ENCODE measurements at places on chromosomes 2 and 18.
A peak's percentile ranks its signal among the peaks of the same experiment; 100 is the strongest.

DNA sequence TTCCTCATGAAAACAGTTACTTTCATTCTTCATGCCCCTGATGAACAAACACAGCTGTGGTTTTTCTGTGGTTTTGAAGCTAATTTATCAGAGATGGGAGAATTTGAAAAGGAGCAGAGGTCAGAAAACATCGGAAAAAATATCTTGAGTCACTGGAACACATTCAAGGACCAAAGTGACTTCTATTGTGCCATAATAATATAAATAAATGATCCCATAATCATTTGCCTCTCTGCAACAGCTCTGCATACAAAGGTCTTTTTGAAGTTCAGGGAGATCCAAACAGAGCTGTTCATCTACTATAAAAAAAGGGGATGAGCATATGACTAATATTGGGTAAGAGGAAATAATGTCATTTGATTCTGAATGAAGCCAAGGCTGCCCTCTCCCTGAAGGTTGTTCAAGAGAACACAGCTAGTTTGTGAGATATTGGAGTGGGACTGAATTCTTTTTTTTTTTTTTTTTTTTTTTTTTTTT lies 201.3 kb upstream of the GALNT5 start:
- DNase-seq, result peak; percentile 10

DNA sequence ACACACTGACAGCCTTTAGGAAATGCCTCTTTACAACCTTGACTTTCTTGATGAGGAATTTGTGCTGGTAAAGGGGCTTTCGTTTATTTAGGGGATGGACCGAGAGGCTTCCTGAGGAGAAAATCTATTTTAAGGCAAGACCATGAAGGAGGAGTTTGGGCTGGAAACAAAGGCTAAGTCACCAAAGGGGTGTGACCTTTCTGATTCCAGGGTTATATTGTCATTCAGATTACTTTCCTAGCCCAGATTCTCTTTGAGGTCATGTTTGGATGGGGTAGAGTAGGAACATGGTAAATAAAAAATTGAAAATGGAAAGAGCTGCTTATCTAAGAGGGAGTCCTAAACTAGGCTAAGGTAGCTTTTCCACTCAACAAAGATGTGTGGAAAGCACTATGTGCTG lies 77.1 kb upstream of the UGP2 start:
- no peak for DNase-seq

- no peak for DNase-seq
These were observed 9.8 kb upstream of the ME2 start for GRCh38 chr18:50869150-50869549.

DNA sequence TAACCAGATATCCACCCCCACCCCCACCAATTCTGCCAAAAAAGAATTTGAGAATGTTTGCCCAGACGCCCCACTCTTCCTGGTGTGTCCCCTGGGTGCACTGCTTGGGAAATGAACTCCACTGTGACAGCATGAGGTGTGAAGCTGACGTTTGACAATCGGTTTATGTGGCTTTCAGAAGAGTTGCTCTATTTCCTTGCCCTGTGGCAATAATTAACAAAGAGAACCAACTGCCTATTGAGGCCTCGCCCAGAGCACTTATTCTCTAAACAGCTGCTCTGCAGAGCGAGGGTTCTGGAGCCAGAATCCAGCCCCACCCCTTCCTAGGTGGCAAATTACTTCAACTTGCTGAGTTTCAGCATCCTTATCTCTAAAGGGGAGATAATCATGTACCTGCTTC lies 115.8 kb upstream of the SIX3 start:
- DNase-seq, result no peak

GRCh38 chr2:6952101-6952500 lies 34.9 kb downstream of the RNF144A start:
- peak; percentile 34 for DNase-seq

DNA sequence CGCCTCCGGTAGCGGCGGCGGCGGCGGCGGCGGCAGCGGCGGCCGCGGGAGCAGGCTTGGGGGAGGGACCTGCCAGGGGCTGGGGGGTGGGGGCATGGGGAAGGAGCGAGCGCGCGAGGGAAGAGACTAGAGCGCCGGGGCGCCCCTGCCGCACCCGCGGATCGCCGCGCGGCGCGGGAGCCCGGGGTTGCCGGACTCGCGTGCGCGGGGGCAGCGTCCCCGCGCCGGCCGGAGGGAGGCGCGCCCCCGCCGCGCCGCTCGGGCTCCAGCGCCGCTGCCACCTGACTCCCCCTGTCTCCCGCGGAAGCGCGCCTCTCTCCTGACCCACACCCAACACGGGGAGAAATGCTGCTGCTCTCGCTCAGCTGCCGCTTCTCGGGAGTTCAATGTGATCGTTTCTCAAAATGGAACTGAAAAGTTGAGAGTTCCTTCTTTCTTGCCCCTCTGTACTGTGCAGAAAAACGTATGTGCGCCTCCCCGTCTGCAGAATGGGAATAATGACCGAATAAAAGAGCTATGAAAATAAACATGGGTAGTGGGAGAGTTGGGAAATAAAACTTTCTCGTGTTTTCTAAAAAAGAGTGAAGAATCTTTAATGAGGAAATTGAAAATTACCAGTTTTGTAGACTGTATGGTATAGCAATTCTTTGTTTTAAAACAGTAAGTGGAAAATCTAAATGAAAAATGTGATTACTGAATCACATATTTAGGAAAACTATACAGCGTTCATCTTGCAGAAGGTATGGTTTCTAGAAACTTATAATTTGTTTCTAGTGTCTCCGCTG lies 455 bp upstream of the TLK1 start:
- peak; percentile 13 for DNase-seq

- DNase-seq, result no peak
These were observed 3.8 kb upstream of the ATP8B1 start for GRCh38 chr18:57806978-57807285.

DNA sequence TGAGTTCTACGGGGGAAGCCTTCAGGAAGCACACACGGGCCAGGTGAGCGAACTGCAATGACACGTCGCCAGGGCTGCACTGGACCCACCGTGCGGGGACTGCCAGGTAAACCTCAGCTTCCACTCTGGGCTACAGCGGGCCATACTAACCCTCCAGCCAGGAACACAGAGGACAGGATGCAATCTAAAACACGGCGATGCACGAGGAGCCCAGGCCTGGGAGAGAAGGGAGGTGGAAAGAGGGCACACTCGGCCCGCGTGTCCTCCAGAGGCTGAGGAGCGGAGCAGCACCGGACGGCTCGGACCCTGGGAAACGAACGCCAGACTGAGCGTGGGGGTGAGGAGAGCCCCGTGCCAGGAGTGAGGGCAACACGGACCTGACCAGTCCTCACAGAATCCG lies 69.3 kb downstream of the HDAC4 start:
- no peak for DNase-seq

GRCh38 chr2:207051385-207051965 lies 112.2 kb downstream of the CPO start:
- DNase-seq, result no peak

DNA sequence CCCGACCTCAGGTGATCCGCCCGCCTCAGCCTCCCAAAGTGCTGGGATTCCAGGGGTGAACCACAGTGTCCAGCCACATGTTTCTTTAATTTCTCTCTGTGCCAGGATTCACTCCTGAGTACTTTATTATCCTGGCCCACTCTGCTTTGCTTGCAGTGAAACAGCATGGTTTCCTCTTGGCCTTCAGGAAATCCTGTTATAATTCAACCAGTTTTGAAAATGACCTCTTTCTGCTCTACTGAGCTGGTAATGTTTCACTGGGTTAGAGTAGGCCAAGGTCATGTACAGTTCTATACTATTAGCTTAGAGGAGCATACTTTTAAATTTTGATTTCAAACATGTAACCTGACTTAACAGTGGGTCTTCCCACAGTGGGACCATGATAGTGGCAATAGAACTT lies 90.6 kb upstream of the PELI1 start:
- DNase-seq, result no peak
